ENCODE measurements at places on chromosomes 7 and 10.

DNA sequence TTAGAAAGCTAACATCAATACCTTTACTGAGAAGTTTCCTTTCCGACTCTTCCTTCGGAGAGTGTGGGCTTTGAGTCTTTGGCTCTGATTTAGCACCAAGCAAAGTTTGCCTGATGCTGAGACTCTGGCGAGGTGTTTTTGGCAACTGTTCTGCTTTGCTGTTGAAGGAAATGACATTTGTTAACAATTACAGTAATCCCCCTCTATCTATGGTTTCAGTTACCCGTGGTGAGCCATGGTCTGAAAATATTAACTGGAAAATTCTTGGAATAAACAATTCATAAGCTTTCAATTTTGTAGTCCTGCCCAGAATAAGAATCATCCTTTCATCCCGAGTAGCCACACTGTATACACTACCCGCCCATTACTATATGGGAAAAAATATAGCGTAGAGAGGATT, 126.3 kb downstream of the ARHGAP21 start:
- no peak for DNase-seq

- no peak for DNase-seq
Measured at GRCh38 chr7:112431803-112432202, 18.5 kb upstream of the IFRD1 start.

DNA sequence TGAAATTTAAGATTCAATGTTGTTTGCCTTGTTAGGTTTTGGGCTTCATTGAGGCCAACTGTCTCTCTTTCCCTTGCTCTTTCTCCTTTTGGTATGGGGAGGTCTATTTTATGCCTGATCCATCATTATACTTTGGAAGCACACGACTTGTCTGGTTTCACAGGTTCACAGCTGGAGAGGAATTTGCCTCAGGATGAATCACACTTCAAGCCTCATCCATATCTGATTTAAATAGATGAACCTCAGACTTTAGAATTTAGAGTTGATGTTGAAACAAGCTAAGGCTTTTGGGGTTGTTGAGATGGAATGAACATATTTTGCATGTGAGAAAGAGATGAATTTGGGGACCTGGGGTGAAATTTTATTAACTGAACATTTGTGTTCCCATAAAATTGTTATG, 150.5 kb upstream of the IGFBP3 start:
- no peak for DNase-seq

DNA sequence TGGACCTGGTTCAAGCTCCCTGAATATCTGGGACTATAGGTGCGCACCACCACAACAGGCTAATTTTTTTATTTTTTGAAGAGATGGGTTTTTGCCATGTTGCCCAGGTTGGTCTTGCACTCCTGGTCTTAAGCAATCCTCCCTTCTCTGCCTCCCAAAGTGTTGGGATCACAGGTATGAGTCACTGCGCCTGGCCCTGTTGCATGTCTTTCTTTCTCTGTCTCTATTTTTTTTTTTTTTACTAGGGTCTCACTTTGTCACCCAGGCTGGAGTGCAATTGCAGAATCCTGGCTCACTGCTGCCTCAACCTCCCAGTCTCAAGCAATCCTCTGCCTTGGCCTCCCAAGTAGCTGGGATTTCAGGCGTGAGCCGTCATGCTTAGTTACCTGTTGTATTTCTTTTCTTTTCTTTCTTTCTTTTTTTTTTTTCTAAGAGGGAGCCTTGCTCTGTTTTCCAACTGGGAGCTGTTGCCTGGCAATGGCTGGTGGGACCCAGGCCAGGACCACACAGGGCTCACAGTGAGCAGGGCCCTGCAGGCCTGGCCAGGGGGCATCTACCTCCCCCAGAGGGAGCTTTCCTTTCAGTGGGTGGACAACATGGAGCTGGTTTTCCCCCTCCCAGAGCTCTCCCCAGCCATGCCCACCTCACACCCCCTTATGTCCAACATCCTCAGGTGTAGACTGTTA, 6.0 kb downstream of the MYL7 start:
- DNase-seq, result no peak

DNA sequence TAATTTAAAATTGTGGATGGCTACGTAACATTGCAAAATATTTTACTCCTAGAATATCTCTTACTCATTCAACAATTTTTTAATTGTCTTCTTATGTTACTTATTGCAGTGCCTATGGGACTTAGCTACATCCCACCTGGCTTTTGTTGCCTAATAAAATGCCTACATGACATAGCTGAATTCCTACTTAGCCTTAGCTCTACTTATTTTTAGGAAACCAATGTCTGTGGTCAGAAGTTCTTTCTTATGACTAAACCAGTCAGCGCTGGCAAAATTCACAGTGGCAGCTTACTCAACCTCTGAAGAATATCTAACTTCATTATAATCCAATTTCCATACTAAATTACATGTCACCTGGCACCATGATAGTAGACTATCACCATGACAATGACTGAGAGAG, 1612.4 kb upstream of the LRRTM3 start:
- DNase-seq, result no peak

- no peak for DNase-seq
Measured at GRCh38 chr10:132374176-132374575, 22.8 kb upstream of the PWWP2B start.

DNA sequence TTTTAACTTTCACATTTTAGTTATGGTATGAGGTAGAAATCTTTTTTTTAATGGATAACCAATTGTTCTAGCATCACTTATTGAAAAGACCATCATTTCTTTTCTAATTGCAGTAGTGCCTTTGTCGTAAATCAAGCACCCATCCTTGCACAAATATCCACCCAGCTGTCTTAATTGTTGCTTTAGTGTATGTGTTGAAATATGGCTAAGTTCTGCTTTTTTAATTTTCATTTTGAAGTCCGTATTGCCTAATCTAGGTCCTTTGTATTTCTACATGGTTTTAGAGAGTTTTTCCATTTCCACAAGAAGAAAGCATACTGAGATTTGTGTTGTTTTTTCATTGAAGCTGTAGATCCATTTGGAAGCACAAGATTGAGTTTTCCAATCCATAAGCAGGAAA, 259.6 kb upstream of the SEMA3E start:
- no peak for DNase-seq

GRCh38 chr10:76306856-76307255, 875.4 kb downstream of the LRMDA start:
- no peak for DNase-seq

Measured in OCI-LY7 (cell line).